Omental fat pad (tissue), 4 donors: ENCODE measurements at places on chromosomes 3 and 15.

GRCh38 chr15:86101818-86102217, 22.1 kb downstream of the AGBL1 start:
- DNase-seq: no peak

GRCh38 chr3:13796701-13797460, 83.0 kb downstream of the WNT7A start:
- no peak for DNase-seq

DNA sequence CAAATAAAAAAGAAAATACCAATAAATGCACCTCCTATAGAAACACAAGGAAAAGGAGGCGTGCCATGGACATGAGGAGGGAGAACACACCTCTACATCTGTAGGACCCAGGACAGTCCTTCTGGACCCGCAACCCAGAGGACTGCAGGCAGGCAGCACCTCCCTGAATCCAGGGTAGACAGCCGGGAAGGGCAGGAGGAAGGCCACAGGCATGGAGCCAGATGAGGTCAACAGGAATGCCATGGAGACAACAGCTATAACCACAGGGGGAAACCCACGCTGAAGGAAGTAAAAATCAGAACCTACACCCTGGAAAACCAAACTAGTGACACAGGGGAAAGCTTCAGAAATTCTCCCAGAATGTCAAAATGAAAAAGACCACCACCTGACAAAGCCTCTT, 248.8 kb upstream of the NSMCE3 start:
- DNase-seq: no peak

DNA sequence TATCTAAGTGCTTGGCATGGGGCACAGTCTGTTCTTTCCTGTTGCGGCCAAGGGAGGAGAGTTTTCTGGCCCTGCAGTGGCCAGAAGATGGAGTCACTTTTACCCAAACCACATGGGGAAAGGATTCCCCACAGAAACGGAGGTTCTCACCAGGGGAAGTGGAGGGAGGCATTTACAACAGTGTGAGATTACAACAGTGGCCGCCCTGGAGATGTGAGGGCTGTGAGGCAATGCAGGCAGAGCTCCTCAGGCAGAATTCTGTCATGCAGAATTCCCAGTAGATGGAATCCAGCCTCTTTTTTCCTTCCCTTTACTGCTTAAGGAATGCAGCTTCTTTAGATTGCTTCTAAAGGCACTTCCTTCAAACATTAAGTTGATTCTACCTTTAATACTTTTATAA, 83.1 kb downstream of the CACNA1D start:
- no peak for DNase-seq

GRCh38 chr15:55606214-55606613, 18.1 kb upstream of the PYGO1 start:
- DNase-seq: no peak

- no peak for DNase-seq
Observed at GRCh38 chr3:148202386-148202785, 495.3 kb upstream of the AGTR1 start.
